ENCODE measurements at places on chromosomes 6 and 20.

DNA sequence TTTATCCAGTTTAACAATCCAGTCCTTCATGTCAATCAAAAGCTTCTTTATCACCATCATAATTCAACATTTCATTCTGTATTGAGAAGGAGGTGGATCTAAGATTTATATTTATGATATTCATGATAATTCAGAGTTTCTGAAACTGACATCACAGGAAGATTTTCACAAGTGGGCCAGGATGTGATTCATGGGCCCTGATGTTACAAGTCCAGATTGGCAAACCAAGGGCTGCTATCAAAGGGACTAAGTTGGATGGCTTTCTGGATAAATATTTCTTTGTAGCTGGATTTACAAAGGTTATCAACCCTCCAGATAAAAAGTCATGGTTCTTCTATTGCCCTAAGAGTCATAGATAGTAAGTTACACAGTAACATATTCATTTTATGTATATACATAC, 866.5 kb downstream of the KIF16B start:
- no peak for DNase-seq

DNA sequence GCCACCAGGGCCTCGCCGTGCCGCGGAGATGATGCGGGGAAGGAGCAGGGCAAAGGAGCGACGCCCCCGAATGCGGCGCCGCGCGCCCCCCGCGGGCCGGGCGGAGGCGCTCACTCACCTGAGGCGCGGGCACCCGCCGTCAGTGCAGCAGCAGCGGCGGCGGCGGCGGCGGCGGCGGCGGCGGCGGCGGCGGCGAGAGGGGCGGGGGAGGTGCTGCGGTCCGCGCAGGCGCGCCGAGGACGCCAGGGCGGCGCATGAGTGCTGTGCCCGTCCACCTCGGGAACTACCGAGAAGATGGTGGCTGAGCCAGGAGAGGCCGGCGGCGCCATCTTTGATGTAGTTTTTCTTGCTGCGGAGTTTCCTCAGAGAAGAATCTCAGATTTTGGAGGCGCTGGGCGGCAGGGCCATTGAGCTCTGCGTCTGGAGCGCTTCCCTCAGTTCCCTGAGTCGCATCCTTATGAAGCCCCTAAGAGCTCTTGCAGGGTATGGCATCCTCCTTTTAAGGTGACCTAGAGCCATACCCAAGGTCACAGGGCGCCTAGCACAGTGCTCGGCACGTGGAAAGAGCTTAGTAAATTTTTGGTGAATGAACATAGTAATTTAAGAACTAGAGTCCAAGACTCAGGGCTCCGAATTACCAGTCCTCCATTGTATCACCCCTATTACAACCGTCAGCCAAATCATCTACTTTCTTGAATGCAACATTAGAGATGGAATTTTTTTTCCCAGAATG, at the start of gene NDRG3:
Gene NDRG3, minus strand, starts transcription at position 164 of the 733 bp plus-strand sequence. CDS start 24,355 bp downstream, outside the sequence.
- peak; percentile 93 for DNase-seq

DNA sequence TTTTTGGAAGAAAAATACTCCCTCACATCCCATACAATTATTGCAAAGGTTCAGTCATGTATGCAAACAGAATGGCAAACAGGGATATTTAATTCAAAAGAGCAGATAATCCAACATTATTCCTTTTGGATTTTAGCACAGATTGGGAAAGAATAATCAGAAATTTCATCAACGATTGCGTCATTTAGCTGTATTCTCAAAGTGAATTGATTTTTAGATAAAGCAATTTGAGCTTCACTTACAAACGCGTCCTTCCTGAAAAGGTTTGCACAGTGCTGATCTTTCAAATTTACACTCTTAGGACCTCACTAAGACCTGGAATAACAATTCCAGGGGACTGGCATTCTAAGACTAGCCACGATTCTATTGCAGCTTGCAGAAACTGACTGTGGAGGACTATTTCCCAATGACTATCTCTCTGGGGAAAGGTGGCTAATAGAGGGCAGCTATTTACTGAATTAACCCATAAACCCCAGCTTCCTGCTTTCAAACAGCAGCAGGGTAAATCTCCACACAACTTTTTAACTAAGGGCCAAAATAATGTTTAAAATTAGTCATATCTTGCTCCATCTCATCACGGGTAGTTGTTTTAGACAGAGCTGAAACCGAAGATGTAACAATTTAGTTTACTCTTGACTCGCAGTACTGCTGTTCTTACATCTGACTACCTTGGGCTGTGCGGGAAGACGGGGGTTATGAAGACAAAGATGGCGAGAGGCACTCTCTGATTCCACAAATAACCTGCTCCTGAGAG, 131.2 kb upstream of the FAM184A start:
- no peak for DNase-seq

DNA sequence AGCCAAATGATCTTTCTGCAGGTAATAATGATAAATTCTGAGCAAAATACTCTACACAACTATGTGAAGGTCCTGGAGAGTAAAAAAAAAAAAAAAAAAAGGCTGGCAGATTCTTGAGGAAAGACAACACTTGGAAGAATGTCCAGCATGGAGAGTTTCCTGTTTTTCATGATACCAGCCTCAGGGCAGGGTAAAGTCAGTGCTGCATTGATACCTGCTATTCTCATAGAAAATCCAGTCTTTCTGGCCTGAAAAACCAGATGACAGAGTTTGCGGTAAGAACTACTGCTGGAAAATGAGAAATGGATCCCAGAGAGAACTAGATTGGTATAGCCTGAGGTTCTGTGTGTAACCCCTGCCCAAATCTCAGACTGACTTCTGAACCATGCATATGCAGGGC, 89.1 kb downstream of the AFG1L start:
- no peak for DNase-seq

- DNase-seq = no peak
These were observed 370.6 kb downstream of the CD83 start for GRCh38 chr6:14488180-14488579.

GRCh38 chr20:53247468-53248103, 275.4 kb downstream of the TSHZ2 start:
- no peak for DNase-seq

DNA sequence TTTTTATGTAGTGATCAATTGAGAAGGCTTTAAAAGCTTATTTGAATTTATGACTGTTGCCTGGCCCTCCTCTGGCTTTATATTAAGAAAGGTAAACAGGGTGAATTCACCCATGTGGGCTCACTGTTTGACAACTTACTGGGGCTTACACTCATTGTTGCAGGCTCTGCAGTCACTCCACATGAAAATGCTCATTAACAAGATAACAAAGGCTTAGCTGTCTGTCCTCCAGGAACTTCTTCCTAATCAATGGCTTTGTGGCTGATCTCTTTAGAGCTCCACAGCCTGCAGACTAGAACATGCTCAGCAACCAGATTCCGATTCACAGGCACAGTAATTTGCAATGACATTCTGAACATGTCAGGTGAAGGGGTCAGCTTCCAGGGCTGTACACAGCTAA, 323.2 kb upstream of the MAN1A1 start:
- no peak for DNase-seq

- no peak for DNase-seq
These were observed 474.4 kb downstream of the CD83 start for GRCh38 chr6:14591998-14592397.

DNA sequence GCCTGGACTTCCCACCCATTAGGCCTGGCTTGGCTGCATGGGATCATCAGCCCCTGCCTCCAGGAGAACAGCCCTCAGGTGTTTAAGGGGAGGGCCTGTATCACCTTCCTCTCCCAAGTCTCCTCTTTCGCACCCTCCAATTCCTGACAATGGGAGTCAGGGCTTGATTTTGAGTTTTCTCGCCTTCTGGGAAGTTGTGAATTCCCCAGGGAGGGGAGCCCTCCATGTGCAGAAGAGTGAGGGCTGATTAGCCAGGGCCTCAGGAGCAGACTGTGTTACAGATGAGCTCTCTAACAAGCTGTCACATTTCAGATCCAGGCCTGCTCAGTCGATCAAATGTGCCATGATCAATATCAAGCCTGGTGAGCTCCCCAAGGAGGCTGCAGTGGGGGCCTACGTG, 42.4 kb downstream of the CNBD2 start:
- DNase-seq = no peak

DNA sequence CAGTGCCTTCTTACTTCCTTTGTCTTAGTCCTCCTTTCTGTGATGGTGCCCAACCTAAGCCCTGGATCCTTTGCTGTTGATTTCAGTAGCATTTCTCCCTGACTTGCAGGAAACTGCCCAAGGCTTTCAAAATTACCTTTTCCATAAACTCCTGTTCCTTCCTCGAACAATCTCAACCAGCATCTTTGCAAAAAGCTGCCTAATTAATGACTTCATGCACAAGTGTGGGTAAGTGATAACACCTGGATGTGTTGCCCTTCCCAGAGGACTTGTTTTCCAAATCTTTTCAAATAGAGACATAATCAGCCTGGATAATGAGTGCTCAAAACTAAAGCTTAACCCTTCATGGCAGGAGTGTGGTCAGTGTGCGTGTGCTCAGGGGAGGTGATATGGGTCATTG, 118.0 kb downstream of the PCSK2 start:
- no peak for DNase-seq

DNA sequence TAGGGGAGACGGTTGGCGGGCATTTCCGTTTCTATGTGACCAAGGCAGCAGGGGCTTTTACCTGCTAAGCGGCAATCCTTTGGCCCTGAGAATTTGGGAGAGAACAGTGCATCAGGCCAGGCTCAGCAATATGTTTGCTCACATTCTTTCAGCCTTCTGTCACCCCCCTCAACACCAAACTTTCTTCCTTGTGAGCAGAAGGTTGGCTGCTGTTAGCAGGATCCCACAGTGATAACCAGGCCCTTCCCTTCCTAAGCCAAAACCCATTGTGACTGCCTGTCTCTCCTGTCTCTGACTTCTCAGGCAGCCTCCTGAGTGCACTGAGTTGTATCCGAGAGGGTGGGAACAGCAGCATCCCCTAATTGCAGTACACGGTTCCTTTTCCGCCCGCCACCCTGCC, 43.7 kb downstream of the STK35 start:
- DNase-seq = no peak

DNA sequence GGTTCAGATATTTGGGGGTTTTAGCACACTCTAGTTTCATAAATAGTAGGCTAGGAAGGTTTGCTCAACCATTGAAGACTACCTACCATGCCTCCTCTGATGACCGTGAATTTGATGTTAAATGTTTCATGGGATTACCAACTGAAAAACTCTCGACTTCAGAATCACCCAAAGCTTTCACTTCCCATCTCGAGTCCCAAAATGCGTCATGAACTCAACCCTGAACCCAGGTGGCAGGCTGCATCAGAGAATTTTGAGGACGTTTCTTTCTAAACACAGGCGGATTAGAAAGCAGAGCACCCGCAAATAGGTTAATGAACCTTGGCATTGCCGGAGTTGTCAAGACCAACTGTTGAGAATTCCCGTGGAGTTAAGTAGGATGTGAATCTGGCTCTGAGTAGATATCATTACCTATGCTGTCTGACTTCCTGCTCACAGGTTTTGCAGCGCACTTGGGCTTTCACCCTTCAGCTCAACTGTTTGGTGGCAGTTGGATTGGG, 98.4 kb upstream of the ADTRP start:
- DNase-seq = no peak

- DNase-seq = no peak
These were observed 1.5 kb downstream of the ZBTB46 start for GRCh38 chr20:63829603-63829944.

- DNase-seq = peak; percentile 32
These were observed 207.6 kb downstream of the OGFRL1 start for GRCh38 chr6:71496018-71496721.

- DNase-seq = no peak
These were observed 169.3 kb downstream of the TSHZ2 start for GRCh38 chr20:53141201-53142050.

DNA sequence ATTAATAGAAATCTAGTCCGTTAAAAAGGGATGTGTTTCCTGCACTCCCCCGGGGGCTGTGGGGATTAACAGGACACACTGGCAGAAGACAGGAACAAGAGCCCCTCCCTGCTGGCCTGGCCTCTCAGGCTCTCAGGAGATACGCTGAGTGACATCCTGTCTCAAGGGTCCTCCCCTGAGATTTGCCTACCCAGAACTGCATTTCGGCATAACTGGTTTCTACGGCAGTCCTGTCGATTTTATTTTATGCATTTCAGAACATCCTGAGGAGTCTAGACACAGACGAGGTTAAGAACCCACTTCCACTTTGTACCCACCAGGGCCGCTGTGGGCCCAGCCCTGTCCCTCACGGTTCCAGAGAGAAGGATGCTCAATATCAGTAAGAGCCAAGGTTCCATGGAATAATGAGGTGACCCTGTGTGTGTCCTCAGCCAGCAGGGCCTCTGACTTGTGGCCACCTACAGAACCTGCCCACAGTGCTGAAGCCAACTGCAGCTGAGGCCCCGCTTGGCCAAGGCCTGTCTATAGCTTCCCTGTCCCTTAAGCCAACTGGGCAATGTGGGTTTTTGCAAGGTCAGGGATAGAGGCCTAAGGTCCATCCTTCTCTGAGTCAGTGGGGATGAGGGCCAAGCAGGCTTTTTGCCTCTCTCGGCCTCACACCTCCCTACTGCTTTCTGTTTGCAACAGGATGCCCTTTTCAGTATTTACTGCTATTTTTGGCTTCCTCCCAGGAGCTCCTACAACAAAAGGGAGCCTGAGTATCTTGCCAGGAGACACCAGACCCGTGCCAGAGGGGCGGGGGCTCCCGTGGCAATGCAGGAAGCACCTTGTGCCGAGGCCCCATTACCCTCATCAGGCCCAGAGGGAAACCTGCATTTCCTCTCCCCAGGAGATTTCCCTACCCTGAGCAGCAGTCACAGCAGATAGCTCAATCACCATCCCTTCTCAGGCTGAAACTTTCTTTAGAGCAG, 14.7 kb downstream of the UQCC2 start:
- DNase-seq = no peak

GRCh38 chr6:4732691-4733315, 43.4 kb upstream of the CDYL start:
- peak; percentile 97 for DNase-seq

GRCh38 chr6:31680226-31681134, at the start of gene LY6G5C:
TSS of gene LY6G5C (minus strand) at chr6:31681067. CDS start at chr6:31680373, 694 bp downstream.
- DNase-seq = peak; percentile 81

- DNase-seq = no peak
These were observed 50.7 kb downstream of the STK35 start for GRCh38 chr20:2152317-2152716.

- peak; percentile 28 for DNase-seq
These were observed at the start of gene GID8 for GRCh38 chr20:62938105-62938888. TSS of gene GID8 (plus strand) at chr20:62938147. CDS start at chr20:62941503, 3,356 bp downstream.

- no peak for DNase-seq
These were observed 15.1 kb downstream of the ELOVL2 start for GRCh38 chr6:11028959-11029358.

GRCh38 chr6:34485321-34486060, 19.6 kb downstream of the PACSIN1 start:
- no peak for DNase-seq
